Stimulated activated CD4-positive, alpha-beta T cell treated with anti-CD3 and anti-CD28 coated beads, Interleukin-4, amount 100 ng/mL, for 1 hour (primary cell): ENCODE measurements at places on chromosomes 7 and 10.
A peak's percentile ranks its signal among the peaks of the same experiment; 100 is the strongest.

DNA sequence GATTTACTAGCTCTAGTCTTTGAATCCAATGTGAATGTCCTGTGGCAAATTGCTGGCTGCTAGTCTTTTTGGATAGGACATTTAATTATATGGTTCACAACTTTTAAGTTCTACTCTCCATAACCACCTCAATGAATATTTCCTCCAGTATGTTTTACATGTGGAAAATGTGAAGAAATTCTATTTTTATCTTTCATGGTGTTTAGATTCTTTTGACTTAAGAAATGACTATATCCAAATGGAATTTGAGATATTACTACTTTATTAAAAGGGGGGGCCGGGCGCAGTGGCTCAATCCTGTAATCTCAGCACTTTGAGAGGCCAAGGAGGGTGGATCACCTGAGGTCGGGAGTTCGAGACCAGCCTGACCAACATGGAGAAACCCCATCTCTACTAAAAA lies 202.0 kb downstream of the ARL4A start:
- DNase-seq: no peak

- DNase-seq: no peak
These were observed 62.5 kb downstream of the HIPK2 start for GRCh38 chr7:139715194-139715815.

GRCh38 chr7:1961701-1962276 lies 271.0 kb downstream of the MAD1L1 start:
- DNase-seq: peak; percentile 32

GRCh38 chr10:112855134-112855533 lies 94.9 kb upstream of the TCF7L2 start:
- no peak for DNase-seq

GRCh38 chr7:28729727-28730126 lies 228.4 kb downstream of the TRIL start:
- DNase-seq: no peak

- no peak for DNase-seq
These were observed 1.1 kb downstream of the RSU1 start for GRCh38 chr10:16816171-16816570.

DNA sequence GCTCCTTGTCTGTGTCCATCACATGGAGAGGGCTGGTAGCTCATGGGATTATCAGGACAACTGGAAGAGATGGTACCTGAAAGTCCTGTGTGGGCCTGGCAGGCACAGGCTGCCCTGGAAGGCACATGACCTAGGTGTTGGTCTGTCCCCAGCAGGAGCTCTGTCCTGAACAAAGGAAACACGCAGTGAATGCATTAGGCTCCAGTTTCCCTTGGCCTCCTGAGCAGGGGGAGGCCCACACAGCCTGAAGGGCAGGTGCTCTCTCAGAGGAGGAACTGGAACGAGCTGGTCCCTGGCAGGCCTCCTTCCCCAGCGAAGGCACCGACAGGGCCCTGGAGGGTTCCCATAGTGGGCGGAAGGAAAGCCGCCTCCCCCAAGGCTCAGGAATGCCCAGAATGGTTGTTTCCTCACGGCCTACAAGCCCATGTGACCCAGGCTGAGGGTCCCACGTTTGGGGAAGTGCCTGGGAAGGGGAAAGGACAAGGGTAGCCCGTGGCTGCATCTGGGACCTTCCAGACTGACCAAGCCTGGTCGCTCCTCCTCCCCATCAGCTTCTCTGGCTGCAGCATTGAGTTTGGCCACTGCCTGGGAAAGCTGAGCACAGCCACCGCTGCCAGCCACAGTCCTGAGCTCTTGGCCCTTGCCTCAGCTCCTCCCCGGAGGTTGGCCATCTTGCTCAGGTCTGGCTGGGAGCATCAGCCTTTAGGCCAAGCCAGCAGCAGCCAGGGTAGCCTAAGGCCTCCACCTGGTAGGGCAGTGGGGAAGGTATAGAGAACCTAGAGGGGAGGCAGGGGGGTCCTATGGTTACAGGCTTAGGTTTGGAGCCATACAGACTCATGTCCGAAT lies 21.8 kb downstream of the CXCL12 start:
- no peak for DNase-seq

DNA sequence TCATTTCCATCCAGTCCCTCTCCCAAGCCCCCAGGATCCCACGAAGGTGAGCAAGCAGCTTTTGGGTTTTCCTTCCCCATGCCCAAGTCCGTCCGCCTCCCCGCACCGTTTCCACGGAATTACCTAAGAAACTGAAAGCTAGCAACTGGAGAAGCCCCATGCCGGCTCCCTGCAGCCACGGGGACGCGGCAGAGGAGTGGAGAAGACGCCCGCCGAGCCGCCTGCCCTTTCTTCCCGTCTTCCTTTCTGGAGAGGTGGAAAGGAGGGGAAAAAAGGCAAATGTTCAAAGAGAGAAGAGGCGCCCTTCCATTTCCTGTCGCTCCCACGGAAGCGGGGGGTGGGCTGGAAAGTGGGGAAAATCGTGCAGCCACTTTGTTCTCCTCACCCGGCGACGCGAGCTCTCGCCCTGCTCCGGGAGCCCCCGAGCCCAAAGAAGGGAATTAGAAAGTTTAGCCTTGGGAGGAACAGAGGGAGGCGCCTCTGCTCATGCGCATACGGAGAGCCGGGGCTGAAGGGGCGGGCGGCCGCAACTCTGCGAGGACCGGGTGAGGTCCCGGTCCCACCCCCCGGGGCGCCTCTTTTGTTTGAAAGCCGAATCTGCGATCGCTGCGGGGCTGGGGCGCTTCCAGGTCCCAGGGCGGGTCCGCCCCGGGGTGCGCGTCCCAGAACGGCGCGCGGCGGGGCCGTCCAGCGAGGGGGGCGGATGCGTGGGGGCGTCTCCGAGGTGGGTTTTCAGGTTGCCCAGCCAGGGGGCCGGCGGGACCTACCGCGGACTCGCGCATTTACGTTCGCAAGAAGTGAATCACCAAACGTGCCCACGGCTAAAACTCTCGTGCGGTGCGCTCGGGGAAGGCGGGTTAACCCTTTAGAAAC lies at the start of gene LAMB1:
LAMB1 (minus strand) TSS at position 436 of the 873 bp plus-strand sequence; CDS start at position 160, 276 bp downstream.
- DNase-seq: peak; percentile 7

DNA sequence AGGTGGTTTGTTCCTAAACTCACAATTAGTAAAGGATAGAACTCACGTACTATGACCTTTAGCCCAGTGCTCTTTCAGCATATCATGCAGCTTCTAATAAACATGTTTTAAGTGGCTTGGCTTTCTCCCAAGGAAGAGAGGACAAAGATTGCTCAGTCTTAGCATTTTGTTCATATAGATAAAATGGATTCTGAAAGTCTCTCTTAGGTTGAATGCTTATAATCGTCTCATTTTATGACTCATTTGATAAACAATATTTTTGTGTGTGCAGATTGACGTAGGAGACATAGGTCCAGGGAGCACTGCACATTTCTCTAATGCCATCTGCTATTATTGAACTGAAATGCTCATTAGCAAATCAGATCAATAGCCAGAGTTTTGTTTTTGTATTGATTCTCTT lies 44.8 kb downstream of the GNAT3 start:
- no peak for DNase-seq

GRCh38 chr7:149692557-149692982 lies 80.8 kb downstream of the ZNF467 start:
- no peak for DNase-seq

DNA sequence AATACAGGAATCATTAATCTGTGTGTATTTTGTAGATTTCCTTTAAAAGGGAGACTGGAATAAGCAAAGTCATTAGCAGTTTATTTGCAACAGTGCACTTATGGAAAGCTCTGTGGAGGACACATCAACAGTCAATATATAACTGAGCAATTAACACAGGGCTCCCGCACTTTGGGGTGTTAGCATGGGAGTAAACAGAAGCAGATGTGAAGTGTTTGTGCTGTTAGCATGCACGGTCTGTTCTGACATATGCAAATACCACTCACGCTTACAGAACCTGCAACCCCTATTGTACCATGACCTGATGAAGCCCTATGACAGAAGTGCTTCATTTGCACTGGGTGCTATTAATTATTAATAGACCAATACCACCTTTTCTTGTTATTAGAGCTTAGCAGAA lies 118.9 kb downstream of the PPP1R3A start:
- no peak for DNase-seq

DNA sequence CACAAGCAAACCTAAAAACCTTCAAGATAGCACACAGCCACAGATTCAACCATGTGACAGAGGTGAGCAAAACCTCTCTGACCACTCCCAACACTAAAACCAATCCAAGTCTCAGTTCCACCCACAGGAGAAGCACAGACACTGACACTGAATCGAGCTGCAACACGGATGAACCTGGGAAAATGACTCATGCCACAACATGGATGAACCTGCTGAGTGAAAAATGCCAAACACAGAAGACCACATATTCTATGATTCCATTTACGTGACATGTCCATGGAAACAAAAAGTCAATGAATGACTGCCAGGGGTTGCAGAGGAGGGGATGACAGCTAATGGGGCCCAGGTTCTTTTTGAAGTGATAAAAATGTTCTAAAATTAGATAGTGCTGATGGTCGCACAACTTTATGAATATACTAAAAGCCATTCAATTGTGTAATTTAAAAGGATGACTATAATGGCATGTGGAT lies 22.0 kb downstream of the CYTH3 start:
- DNase-seq: no peak

GRCh38 chr7:45708046-45708950 lies 134.1 kb downstream of the ADCY1 start:
- no peak for DNase-seq

- no peak for DNase-seq
These were observed 19.0 kb downstream of the TES start for GRCh38 chr7:116229366-116229765.

DNA sequence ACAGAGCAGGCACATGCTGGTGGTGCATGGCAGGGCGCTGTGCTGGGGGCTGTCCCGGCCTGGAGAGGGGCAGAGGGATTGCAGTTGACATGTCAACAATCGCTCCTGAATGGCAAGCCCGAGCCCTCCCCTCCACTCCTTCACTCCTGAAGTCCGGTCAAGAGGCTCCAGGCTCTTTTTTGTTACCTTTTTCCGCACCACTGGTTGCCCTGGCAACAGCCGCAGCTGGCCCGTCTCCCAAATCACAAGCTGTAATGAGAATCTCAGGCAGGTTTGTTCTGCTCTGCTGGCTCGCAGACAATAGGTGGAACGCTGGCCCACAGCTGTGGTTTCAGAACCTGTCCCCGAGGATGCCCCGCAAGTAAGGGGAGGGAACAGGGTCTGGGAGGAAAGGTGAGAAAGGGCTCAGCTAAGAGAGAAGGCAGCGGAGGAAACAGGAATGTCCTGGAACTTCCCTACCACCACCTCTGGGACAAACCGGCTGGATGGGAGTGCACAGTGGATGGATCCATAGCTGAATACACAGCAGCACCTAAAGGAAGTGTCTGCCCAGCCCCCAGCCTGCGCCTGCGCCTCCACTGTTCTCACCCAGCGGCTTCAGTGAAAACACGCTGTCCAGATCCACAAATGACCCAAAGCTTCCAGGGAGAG lies 58.9 kb downstream of the CALML3 start:
- DNase-seq: no peak

DNA sequence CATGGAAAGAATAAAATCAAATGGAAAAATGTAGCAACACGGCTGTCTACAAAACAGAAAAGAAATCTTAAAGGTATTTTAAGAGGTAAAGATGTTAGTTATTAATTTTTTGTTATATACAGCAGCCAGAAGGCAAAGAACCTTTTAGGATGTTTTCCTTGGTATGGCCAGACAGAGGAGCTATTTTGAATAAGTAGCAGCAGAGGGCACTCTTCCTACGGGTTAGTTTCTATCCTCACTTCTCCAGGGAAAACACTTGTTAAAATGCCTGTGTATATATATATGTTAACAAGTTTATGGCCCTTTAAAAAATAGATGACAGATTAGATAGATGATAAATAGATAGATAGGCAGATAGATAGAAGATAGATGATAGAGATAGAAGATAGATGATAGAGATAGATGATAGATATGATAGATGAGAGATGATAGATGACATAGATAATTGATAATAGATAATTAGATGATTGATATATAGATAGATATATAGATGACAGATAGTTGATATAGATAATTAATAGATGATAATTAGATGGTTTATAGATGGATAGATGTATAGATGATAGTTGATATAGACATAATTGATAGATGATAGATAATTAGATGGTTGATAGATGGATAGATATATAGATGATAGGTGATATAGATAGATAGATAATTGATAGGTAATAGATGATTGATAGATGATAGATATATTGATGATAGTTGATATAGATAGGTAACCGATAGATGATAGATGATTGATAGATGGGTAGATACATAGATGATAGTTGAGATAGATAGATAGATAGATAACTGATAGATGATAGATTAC lies 57.8 kb upstream of the WIPF3 start:
- DNase-seq: no peak

- no peak for DNase-seq
These were observed 51.3 kb downstream of the PRTFDC1 start for GRCh38 chr10:24900888-24901685.

DNA sequence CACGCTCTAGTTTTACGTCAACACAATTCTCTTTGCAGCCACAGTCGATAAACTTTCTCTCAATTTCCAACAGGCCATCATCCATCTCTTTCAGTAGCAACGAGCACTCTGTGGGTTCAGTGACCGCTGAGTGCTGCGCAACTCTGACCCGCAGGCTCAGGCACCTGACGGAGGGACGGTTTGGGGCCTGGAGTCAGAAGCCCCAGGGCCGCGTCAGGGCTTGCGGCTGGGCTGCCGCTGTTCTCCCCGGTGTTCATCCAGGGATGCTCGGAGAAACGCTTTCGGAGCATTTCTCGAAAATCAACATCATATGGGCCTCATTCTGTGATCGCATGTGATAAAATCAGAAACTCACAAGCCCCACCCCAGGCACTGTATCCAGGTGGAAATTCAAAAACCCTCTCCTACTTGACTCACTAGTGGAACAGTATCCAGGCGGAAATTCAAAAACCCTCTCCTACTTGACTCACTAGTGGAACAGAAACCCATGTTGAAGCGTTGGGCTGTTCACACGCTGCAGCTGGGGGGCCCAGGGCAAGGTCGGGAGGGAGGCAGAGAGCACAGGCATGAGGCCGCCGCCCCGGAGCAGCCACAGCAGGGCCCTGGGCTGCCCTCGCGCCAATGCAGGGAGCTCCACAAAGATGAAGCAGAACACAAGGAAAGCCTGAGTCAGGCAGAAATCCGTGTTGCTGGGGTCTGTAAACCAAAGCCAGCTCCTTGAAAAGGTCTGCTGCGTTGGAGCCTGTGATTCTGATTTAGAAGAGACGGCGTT lies 73.3 kb upstream of the NKX6-2 start:
- DNase-seq: no peak

- no peak for DNase-seq
These were observed 236.3 kb upstream of the IGFBP3 start for GRCh38 chr7:46157404-46157803.
